ENCODE measurements at places on chromosomes 2 and 18.

DNA sequence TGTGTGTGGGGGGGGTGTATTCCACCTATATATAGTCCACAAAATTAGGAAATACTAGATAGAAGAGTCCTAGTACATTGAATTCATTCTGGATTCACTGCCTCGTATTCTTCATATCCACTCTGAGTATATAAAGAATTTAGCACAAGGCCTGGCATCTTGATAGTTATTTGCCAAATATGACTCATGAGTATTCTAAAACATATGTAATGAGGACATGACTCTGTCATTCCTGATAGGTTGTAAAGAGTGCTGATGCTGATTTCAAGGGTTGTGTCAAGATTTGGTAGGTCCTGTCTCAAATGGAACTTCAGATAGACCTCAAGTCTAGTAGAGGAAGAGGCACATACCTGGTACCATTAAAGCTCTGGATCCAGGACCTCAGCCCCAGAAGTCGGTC is 173.4 kb upstream of the BOD1L2 start:
- no peak for DNase-seq

GRCh38 chr18:37343542-37343851 is 222.1 kb downstream of the CELF4 start:
- no peak for DNase-seq

GRCh38 chr2:42976351-42976750 is 184.0 kb upstream of the HAAO start:
- no peak for DNase-seq

- peak; percentile 30 for DNase-seq
Observed at GRCh38 chr2:88692187-88692586, 714 bp downstream of the RPIA start.

DNA sequence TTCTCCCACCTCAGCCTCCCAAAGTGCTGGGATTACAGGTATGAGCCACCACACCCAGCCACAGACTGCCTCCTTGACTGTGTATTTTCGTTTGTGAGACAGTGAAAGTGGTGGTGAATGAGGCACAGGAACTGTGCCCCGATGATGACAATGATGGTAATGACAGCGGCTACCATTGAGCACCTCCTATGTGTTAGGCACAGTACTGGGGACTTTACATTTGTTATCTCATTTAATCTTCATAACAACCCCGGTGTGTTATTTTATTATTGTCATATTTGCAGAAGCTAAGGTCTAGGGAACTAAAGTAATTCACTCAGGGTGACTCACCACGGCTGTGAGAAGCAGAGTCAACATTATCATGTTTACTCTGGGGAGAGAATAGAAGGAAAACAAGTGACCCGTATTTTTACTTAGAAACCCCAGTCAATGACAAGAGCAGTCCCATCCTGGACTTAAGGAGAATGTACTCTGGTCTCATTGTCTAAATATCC is 77.6 kb upstream of the ALPP start:
- no peak for DNase-seq

DNA sequence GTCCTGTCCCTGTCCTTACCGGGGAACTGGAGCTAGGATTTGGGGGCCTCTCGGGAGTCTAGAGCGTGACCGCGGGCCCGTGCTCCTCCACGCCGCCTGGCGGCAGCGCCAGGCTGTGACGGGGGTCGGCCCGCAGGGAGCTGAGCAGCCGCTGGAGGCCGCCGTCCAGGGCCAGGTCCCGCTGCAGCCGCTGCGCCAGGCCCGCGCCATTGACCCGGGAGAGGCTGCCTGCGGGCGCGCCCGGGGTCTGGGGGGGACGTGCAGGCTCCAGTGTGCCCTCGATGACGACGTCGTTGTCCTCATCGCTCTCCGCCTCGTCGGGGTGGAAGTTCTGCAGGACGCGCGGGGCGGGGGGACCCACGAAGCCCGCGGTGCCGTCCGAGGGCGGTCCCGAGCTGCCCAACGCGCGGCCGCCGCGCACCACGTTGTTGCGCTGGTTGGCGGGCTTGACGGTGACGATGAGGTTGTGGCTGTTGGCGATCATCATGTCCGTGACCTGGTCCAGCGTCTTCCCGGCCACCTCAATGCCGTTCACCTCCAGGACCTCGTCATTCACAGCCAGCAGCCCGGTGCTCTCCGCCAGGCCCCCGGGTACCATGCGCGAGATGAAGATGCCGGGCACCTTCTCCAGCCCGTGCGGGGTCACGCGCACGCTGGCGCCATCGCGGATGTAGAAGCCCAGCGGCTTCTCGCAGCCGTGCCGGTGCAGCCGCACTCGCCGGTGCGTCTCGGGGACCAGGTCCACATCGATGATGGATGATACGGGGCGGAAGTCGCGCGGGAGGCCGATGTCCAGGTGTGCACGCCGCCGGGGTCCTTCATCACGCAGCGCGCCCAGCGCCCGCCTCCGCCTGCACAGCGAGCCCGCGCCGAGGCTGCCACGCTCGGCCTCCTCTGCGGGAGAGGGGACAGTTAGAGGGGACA is 50.9 kb downstream of the ADNP2 start:
- DNase-seq = peak; percentile 42

- DNase-seq = no peak
Observed at GRCh38 chr2:169797601-169798000, 1.1 kb upstream of the SSB start.

DNA sequence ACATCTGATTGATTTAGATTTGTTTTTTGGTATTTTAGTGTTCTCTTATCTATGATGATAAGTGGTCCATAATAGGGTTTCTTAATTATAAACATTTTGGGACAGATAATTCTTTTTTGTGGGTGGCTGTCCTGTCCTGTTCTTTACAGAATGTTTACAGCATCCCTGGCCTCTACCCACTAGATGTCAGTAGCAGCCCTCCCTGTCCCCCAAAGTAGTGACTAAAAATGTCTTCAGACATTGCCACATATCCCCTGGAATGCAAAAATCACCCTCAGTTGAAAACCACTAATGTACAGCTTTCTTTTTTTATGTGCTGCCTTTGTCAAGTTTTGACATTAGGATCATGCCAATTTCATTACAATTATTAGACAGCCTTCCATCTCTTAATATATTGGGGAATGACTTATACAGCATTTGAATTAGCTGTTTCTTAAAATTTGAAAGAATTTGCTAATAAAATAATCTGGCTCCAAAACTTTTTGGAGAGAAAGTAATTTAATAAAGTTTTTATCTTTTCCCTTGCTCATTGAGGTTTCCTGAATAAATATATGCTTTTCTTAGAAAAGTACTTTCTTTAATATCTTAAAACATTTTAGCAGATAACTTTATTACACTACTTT is 19.5 kb downstream of the WIPF1 start:
- peak; percentile 67 for DNase-seq

DNA sequence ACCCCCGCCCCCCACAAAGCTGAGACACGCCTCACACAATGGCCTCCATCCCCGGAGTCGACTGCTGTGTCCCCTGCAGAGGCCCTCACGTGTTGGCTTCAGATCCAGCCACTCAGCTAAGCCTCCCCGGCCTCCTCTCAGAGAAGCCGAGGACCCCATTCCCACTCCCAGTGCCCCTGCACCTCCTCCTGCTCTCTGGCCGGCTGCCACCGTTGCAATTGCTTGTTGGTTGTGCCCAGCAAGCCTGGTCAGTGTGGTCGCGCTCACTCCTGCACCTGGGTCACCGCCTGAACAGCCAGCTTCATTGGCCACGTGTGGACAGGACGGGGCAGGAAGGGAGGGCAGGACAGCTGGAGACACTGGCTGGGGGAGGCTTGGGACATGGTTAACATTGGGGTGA is 191.5 kb upstream of the SALL3 start:
- no peak for DNase-seq

GRCh38 chr18:55317864-55318263 is 270.1 kb downstream of the TCF4 start:
- no peak for DNase-seq

DNA sequence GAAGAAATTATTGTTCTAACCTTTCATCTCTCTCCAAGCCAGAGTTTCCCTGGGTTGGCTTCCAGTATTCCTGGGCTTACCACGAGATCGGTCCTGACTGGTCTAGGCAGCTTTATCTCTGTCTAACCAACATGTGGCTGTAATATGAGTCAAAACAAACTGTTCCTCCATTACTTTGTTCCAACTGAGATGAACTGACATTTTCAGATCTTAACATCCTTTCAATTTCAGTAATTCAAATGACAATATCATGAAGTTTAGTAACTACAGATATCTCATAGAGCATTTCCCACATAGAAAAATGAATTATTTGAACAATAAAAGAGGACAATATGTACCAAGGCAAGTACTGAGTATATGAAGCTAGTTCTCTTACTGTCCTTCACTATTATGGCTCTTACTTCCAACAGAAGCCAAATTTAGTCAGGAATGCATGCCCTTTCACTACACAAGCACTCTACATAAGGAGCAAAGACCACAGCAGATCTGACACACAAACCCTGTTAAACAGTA is 15.5 kb downstream of the SLC25A12 start:
- no peak for DNase-seq

DNA sequence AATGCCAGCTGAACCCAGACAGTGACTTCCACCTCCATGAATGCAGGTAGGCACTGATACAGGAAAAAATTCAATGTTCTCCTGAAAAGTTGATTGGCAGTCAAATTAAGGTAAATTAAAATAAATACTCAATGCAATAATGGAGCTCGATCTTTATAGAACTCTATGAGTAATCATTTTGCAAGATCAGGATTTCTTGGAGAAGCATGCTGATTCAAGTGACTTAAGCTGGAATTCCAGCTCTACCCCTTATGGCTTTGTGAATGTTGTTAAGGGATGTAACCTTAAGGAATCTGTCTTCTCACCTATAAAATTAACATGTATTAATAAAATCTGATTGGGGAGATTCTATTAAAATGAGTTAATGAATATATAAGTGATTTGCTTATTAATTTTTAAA is 145.1 kb downstream of the QPCT start:
- no peak for DNase-seq

DNA sequence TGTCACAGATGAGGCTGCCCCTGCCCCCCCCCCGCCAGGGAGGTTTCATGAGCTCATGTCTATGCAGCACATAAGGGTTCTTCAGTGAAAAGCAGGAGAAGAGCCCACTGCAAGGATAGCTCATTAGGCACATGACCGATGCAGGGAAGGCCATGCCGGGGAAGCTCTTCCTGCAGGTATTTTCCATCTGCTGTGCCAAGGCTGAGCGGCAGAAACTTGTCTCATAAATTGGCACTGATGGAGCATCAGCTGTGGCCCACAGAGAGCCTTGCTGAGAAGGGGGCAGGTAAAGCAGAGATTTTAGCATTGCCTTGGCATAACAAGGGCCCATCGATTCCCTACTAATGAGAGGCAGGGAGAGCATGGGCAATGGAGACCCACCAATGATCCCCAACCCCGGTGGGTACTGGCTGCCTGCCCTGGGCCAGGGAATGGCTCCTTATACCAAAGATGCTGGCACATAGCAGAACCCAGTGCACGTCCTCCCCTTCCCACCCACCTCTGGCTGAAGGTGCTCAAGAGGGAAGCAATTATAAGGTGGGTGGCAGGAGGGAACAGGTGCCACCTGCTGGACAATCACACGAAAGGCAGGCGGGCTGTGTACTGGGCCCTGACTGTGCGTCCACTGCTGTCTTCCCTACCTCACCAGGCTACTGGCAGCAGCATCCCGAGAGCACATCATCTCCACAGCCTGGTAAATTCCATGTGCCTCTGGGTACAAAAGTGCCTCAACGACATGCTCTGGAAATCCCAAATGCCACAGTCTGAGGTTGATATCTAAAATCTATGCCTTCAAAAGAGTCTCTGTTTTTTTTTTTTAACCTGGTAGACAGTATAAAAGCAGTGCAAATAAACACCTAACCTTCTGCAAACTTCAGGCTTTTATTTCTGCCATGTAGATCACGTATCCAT is 41.4 kb downstream of the STEAP3 start:
- DNase-seq = peak; percentile 16

GRCh38 chr2:109636317-109636716 is 22.2 kb downstream of the SOWAHC start:
- DNase-seq = no peak

- DNase-seq = peak; percentile 24
Observed at GRCh38 chr18:74116633-74117554, 30.7 kb downstream of the FBXO15 start.

- DNase-seq = no peak
Observed at GRCh38 chr2:54239427-54239826, 16.6 kb downstream of the TSPYL6 start.

DNA sequence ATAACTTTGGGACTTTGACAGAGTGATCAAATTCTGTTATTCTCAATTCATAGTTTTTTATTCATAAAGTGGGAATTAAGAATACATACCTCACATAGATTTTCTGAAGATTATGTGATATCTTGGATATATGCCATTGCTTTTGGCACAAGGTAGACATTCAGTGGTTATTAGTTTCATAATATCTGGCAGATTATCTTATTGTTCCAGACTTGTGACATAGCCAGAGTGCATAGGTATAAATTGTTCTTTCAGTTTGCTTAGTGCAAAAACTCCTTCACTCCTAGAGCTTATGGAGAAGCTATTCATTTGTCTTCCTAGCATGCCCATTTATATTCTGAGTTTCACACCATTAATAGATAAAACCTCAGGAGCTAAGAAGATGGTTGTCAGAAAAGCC is 222.0 kb downstream of the KCNE4 start:
- DNase-seq = no peak

DNA sequence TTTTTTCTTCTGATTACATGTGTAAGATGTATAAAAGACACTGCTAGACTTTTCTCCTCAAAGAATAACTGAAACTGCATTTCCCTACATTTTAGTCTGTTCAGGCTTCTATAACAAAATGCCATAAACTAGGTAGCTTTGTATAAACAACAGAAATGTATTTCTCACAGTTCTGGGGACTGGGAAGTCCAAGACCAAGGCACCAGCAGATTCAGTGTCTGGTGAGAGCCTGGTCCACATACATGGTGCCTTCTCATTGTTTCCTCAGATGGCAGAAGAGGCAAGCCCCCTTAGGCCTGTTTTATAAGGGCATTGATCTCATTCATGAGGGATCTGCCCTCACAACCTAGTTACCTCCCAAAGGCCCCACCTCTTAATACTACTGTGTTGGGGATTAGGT is 71.5 kb downstream of the MAPRE2 start:
- no peak for DNase-seq

DNA sequence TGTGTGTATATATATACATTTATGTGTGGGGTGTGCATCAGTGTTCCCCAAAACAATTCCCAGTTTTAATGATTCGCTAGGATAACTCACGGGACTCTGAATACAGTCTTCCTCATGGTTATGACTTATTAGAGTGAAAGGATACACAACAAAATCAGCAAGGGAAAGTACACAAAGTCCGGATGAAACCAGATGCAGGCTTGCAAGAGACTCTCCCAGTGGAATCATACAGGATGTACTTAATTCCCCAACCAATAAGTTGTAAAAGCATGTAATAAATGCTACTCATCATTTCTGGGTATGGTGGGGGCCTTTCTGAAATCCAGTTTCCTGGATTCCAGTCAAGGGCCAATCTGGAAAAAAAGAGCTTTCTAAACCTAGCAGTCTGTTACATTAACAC is 654.1 kb upstream of the SYT4 start:
- DNase-seq = no peak

DNA sequence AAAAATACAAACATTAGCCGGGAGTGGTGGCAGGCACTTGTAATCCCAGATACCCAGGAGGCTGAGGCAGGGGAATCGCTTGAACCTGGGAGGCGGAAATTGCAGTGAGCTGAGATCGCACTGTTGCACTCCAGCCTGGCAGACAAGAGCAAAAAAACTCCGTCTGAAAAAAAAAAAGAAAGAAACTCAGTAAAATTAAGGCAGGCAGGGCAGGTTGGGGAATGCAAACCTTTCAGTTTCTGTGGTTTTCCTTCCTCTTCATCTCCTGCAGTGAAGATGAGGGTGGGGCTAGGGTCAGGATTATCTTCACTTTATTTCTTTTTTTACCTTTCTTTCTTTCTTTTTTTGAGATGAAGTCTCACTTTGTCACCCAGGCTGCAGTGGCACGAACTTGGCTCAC is 43.2 kb upstream of the PSME4 start:
- peak; percentile 13 for DNase-seq
